ENCODE measurements at places on chromosomes 3 and 15. TPM values are rescaled to one million over a fixed set of nuclear protein-coding genes. Genes with fewer than 3 reads are reported as not detected.

The KIF9 gene
- total RNA-seq: 1.3 TPM

The PTX3 gene
- 0.36 TPM for total RNA-seq

The CCDC13 gene
- 2.5 TPM for total RNA-seq

The CYP1A2 gene
- total RNA-seq: not detected

The CCDC80 gene
- not detected for total RNA-seq

The ADAMTS7 gene
- 16.6 TPM for total RNA-seq

The SLC2A2 gene
- total RNA-seq: not detected

The GUCA1C gene
- total RNA-seq: not detected

The DNAJB8 gene
- total RNA-seq: not detected

The C3orf22 gene
- not detected for total RNA-seq

The MYRIP gene
- total RNA-seq: 0.10 TPM

The GOLGA8Q gene
- total RNA-seq: 2.3 TPM

The INAFM2 gene
- total RNA-seq: 5.3 TPM

The CRABP1 gene
- not detected for total RNA-seq

The TGM4 gene
- total RNA-seq: not detected

The SCG5 gene
- not detected for total RNA-seq

All from B cell (primary cell).